Stimulated activated CD8-positive, alpha-beta memory T cell treated with anti-CD3 and anti-CD28 coated beads, Interleukin-2, amount 100 ng/mL, for 1 hour (primary cell): ENCODE measurements at places on chromosomes 3 and 15.

GRCh38 chr15:26069231-26069641, 206.1 kb upstream of the ATP10A start:
- no peak for DNase-seq

DNA sequence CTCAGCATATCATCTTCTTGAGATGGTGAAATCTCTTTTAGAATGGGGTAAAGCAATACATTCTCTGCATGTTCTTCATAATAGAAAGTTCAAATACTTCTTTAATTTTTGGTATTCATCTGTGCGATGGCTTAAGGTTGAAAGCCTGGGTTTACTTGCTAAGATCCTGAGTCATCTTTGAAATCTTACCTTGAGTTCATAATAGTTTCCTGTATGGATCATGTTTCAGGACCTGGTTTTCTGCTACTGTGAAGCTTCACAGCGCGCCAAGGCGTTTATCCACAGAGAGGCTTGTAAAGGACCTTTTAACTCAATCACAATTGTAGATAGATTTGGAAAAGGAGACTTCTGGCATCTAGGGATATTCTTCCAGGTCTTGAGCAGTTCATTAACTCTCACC, 39.0 kb downstream of the MED12L start:
- DNase-seq = no peak

GRCh38 chr3:188021502-188022040, 132.4 kb upstream of the LPP start:
- DNase-seq = no peak

GRCh38 chr3:117447419-117447818, 737.8 kb downstream of the TUSC7 start:
- DNase-seq = no peak

- DNase-seq = no peak
Measured at GRCh38 chr3:48798998-48799397, 48.7 kb downstream of the PRKAR2A start.

DNA sequence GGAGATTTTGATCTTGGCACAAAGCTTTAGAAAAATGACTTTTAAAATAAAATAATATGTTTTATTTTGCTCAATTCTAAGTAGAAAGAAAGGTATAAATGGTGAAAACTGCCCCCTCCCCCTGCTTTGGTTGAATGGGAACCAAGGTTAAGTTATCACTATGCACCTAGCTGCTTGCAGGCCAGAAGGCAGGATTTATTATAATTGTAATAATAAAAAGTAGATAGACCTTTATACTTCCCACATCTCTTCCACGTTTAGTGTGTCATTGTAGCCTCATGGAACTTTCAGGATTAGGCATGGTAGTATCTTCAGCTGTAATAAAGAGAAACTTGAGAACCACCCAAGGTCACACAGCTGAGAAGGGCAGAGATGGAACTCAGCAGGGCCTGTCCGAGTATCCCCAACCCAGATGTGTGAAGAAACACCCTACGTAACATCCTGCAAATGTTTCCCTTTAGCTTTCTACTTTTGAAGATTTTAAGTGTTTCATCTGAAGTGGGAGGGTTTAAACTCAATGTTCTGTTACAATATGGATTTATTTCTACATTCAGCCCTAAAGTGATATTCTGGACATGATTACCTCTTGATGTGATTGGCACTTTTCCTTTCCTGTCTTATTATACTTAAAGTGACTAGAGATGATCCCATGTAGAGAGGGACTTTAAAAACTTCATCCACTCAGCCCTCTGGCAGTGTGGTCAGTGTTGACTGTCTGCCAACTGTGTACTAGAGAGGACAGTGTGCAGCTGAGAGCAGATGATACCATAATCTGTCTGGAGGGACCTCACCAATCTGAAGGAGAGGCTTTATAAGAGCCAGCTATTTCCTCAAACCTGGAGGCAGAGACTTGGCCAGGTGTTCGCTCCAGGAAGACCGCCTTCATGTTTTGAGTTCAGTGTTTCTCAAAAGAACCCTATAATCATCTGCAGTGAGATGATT, 282.5 kb upstream of the TRIM42 start:
- no peak for DNase-seq

GRCh38 chr15:39471785-39472574, 108.9 kb upstream of the THBS1 start:
- DNase-seq = no peak
